ENCODE measurements at places on chromosomes 1 and 21. TPM values are rescaled to one million over a fixed set of nuclear protein-coding genes. Genes with fewer than 3 reads are reported as not detected.

Gene RBP7
- total RNA-seq: not detected

Gene HAO2
- total RNA-seq: not detected

Gene FAM151A
- not detected for total RNA-seq

Gene KRTAP13-2
- not detected for total RNA-seq

Gene NID1
- total RNA-seq: 60.6 TPM

Gene KCNE2
- not detected for total RNA-seq

Gene TSEN15
- total RNA-seq: 21.2 TPM

Gene SLC1A7
- not detected for total RNA-seq

Gene DISP3
- 0.09 TPM for total RNA-seq

Gene PYHIN1
- not detected for total RNA-seq

Gene MROH7
- 0.28 TPM for total RNA-seq

Gene LCE1F
- total RNA-seq: not detected

Gene TAS1R1
- total RNA-seq: not detected

Gene CIART
- 0.54 TPM for total RNA-seq

Gene RAB3B
- total RNA-seq: 21.7 TPM

Gene SELENBP1
- 12.2 TPM for total RNA-seq

Gene BLZF1
- 17.6 TPM for total RNA-seq

Gene GIPC2
- total RNA-seq: 18.6 TPM

Gene ARMH1
- not detected for total RNA-seq

Gene PIGR
- not detected for total RNA-seq

Gene OR2L8
- total RNA-seq: not detected

Gene SLAMF9
- not detected for total RNA-seq

Gene STPG1
- 1.5 TPM for total RNA-seq

Gene HUNK
- not detected for total RNA-seq

Gene CD5L
- total RNA-seq: not detected

Gene ACTN2
- total RNA-seq: 1.8 TPM

Gene C4BPA
- total RNA-seq: not detected

Gene NUAK2
- 0.81 TPM for total RNA-seq

Gene GBP5
- 0.09 TPM for total RNA-seq

Measured in endothelial cell of coronary artery (primary cell).